ENCODE measurements at places on chromosomes 4 and X.

GRCh38 chr4:81449015-81449414 is 22.7 kb downstream of the RASGEF1B start:
- DNase-seq, result no peak

- no peak for DNase-seq
Measured at GRCh38 chr4:186699298-186699697, 24.4 kb downstream of the FAT1 start.

GRCh38 chrX:136258951-136259350 is 7.8 kb upstream of the MAP7D3 start:
- no peak for DNase-seq

- no peak for DNase-seq
Measured at GRCh38 chr4:170476351-170476750, 386.6 kb upstream of the AADAT start.

GRCh38 chr4:146123231-146123630 is 52.3 kb upstream of the LSM6 start:
- no peak for DNase-seq

- no peak for DNase-seq
Measured at GRCh38 chr4:158997660-158998349, 105.1 kb upstream of the RAPGEF2 start.

GRCh38 chrX:80812176-80812575 is 2.5 kb upstream of the BRWD3 start:
- peak; percentile 20 for DNase-seq

DNA sequence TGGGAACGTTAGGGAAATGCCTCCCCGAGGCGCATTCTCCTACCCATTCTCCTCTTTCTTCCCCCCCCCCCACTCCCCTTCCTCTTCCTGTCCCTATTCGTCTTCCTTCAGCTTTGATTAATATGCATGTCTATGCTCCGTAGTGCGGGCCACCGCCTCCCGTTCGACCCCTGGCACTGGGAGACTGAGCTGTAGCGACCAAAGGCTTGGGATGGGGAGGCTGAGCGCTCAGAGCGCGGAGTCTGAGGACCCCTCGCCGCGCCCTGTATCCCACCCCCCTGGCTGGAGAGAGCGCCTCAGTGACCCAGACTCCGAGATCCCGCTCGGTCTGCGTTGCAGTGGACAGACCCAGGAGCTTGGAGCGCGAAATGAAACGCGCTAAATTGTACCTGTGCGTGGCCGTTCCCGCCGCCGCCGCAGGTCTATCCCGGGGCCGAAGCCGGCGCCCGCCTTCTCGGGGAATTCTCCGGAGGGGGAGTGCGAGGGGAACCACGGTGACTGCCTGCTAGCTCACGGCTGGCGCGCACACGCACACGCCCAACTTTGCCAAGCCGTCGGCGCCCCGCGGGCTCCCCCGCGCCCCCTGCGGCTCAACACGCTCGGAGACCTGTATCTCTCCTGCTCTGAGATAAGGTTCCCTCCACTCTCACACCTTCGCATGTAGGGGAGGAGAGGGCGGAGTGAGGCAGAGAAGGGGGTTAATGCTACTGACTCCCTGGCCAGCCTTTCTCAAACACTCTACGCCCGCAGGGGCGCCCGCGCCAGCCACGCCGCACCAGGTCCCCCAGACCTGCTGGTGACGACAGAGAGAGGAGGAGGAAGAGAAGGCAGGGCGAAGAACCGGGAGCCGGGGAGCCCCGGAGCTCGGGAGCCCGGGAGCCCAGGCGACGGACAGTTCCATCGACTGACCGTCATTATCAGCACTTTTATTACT is 1.5 kb upstream of the PTCHD1 start:
- no peak for DNase-seq

DNA sequence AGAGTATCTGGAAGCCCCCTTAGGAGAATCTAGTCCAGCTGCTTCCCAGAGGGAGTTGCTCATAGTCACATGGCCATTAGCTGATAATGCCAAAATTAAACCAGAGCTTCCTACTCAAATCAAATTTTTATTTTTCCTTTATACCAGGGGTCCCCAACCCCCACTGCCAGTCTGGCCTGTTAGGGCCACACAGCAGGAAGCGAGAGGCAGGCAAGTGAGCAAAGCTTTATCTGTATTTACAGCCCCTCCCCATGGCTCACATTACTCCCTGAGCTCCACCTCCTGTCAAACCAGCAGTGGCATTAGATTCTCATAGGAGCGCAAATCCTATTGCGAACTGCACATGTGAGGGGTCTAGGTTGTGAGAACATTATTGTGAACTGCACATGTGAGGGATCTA is 19.2 kb upstream of the TNIP3 start:
- DNase-seq, result no peak

DNA sequence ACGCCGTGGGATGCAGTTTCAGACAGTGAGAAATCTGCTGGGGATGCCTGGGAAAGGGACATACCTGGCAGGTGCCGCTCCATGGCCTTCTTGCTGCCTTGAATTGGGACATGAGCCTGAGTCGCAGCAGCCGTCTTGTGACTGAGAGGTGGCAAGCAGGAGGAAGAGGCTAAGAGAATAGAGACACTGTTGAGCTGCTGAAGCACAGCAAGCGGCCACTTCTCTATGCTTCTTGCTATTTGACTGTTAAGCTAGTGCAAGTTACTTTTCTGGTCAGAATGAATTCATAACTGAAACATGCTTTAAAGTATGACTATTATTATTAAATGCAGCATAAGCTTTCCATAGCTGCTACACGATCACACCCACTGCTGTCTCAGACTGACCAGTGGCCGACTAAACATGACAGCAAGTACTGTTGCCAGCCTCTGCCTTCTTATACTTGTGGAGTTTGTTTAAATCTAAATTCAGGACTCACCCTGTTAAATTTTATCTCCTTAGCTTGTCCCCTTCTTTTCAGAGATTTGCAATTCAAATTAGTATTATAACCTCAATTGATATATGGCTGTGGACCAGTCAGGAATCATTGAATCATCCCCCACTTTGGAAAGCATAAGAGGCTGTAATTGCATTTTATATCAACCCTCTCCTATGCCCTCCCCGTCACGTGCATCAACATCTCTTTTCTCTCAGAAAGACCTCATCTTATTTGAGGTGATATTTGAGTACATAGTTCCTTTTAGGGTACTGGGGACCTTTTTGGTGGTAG is 24.8 kb upstream of the ACSL1 start:
- DNase-seq, result no peak

- no peak for DNase-seq
Measured at GRCh38 chr4:16271411-16271810, 45.1 kb upstream of the TAPT1 start.

DNA sequence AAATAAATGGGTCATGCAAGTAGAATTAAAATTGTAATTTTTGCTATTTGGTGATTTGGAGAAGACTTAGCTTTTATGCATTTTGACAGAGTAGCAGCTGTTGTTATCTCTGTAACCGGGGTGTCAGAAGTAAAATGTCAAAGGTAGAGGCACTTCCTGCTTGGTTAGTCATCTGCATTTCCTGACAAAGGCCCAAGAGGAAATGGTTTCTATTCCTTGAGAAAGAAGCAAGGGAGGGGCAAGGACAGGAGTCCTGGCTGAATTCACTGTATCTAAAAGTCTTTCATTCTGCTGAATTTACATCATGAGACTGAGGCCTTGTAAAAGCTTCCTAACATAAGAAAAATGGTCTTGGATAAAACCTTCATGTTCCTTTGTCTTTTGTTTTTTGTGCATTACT is 550.9 kb upstream of the BOD1L1 start:
- DNase-seq, result no peak

DNA sequence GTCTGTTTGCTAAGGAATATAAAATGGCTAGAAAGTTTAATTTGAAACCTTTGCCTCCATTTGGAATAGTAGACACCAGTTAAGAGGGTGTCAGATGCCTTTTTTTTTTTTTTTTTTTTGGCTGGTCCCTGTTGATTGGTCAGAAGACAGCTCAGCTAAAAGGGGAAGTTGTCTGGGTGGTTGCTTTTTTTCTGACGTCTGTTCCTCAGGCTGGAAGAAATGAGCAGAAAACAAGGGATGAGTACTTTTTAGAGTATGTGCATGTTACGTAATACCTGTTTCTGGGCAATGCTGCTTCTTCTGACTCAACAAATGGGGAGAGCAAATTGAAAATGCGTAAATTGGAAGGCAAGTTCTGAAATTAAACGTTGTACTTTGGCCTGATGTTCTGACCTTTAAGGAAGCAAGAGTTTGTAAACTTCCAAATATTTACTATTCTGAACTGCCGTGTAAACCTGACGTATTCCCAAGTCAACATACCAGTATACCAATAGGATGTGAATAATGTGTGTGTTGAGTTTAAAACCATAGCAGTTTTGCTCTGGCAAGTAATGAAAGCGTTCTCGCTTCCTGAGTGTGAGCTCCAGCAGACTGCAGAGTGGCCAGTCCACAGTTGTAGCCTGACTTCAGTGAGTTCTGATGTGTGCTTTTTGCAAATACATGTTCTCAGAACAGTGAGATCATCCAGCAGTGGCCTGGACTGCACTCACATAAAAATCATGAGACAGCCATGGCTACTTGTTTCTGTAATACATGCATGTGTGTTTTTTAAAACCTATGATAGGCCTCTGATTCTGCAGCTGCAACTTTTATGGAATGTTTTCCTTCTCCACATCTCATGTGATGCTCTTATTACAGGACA is 1.7 kb downstream of the SAT1 start:
- DNase-seq, result no peak

DNA sequence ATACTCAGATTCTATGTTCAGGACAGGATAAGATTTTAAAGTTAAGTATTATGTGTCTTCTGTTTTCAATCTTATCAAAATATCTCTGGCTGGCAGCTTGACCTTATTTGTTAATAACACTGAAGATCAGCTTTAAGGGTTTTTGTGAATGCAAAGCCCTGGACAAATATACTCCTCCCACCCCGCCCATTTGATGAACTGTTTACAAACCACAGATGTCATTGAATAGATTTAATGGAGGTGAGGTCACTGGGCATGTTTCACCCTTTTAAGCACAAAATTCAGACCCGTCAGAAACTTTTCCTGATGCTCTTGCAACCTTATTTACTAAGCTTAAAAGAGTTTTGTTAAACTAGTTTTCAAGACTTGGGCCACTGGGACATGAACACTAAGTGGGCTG is 10.1 kb upstream of the CXCL8 start:
- no peak for DNase-seq

DNA sequence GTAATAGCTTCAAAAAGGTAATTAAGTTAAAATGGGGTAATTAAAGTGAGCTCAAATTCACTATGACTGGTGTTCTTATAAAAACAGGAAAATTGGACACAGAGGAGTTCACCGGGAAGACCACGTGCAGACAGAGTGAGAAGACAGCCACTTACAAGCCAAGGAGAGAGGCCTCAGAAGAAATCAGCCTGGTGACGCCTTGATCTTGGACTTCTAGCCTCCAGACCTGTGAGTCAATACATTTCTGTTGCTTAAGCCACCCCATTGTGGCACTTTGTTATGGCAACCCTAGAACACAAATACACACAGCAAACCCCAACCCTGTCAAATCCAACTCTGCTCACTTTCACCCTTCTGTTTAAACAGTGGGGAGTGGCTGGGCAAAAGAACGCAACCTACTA is 4.1 kb upstream of the CD38 start:
- no peak for DNase-seq

GRCh38 chr4:44662623-44663005 is 11.2 kb upstream of the YIPF7 start:
- no peak for DNase-seq

DNA sequence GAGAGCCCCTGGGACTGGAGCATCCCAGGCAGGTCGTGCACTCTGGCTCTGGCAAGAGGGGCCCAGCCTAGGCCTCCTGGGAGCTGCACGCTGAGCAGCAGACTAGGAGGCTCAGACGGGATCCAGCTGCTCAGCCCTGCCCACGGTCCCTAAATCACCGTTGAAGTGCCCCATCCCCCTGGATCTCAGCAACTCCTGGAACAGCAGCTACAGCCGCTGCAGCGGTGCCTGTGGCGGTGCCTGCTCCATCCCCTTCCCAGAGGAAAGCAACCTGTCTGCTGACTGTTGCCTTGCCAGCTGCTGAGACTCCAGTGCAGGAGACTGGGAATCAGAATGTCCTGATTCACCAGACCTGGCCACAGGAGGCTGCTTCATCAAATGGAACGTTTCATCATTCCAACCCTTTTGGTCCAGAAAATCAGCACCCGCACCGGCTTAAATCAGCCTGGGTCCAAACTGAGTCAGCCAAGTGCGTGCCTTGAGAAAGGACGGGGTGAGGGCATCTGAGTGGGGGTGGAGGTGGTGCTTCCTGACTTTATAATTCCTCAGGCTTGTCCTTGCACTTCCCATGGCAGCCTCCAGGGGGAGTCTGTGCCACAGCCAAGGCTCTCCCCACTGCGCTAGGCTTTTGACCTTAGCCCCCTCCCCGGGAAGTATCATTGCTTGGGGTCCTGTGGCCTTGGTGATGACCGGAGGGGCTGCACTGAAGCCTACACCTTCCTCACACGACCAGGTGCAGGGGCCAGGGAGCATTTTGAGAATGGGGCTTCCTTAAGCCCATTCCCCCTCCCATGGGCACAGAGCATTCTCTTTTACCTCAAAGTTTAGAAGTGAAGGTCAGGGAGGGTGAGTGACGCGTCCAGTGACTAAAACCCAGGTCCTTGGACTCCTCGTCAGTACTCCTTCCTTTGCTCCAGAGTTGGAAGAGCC is 6.5 kb downstream of the ZNF185 start:
- DNase-seq, result peak; percentile 16

DNA sequence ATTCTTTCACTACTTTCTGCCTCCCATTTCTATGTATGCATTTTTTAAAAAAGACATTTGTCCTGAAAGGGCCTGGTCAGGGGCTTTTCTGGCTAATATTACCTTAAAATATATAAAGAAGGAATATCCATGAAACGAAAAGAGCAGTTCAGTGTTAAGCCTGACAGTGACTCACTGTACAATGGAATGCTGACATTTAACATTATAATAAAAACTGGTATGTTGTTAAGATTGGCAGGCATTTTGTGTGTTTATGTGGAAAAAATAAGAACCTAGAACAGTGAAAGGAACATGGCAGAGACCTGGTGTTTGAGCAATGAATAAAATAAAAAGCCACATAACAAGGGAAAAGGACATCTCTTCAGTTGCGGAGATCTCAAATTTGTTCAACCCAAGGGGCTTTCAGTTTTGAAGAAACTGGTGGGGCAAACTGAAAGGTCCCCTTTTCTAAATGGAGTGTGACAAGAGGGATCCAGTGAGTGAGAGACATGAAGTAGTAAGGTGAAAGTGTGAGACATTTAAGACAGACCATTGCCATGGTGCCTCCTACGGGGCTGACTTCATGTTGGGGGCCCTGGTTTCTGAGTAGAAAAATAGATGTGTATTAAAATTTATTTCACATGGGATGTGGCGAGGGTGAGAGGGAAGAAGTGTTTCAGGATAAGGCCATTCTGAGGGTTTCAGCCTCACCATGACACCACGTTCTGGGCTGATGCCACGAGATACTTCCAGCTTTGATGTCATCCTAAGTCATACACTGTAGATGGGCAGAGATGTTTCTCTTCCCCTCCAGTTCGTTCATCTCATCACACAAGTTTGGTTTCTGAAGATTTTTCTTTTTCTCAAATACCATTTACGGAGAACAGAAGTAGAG is 324.9 kb downstream of the PPP3CA start:
- no peak for DNase-seq
